ENCODE measurements at places on chromosomes 3 and 15.

DNA sequence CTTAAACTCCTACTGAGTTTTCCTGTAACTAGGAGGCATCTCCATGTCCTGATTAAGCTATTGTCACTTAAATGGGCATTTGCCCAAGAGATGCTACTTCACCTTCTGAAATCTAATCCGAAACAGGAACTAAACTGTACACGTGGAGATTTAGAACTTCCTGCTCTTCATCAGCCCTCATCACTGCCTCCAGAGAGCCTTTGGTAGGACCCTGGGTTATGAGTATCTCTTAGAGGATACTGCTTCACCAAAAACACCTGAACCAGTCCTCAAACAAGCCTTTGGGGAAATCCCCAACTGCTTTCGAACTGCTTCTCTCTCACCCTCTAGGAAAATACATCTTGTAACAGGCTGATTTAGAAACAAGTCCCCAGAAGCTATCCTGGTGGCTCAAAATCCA, 320.3 kb downstream of the GAP43 start:
- no peak for DNase-seq

DNA sequence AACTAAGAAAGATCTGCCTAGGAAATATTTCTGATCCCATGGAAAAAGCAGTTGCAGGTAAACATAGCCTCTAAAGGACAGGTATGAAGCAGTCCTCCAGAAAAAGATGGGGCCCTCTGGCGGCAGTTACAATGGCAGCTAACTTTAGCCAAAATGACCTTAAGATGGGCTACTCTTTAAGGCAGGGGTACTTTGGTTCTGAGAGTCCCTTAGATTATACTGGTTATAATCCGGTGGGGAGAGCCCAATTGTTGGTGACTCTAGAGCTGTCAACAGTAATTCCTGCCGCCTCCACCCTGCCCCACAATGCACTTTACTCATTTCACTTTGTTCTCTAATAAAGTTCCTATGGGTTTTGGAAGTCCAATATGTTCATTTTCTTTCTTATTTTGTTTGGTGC, 412.8 kb upstream of the WNT5A start:
- no peak for DNase-seq

GRCh38 chr3:168425936-168426595, 330.3 kb upstream of the GOLIM4 start:
- no peak for DNase-seq

DNA sequence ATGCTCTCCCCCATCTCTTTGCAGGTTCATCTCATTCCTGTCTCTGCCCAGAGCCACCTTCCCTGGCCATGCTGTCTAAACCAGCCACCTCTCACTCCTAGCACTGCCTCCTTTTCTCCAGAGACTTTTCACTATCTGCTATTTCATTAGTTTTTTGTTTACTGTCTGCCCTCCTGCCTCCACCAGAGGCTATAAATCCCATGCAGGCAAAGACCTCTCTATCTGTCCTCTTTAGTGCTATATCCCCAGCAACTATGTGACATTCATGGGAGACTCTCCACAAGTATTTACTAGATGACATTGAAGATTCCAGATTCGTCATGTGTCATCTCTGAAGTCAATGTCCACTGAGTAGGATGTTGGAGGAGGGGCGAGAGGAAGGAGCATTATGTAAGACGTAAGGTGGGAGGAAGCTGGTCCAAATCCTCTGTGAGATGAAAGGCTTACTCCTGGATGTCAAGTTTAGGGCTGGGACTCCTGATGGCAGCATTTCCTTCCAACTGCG, 3.4 kb upstream of the FAM43A start:
- DNase-seq, result no peak

DNA sequence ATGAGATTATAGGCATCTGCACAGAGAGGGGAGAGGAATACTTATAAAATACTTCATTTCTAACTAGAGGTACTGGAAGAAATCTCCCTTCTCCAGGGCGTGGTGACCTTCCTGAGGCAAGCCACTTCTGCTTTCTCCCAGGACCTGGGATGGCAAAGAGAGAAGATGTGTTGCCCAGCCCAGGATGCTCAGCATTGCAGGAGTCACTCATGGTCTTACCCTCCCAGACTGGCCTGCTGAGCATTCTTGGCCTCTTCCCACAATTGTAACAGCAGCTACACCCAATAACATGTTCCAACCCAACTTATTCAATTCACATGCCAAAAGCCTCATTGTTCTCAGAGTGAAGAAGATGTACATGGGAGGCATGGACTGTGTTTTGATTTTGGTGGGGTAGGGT, 37.9 kb downstream of the IL20RB start:
- DNase-seq, result no peak

DNA sequence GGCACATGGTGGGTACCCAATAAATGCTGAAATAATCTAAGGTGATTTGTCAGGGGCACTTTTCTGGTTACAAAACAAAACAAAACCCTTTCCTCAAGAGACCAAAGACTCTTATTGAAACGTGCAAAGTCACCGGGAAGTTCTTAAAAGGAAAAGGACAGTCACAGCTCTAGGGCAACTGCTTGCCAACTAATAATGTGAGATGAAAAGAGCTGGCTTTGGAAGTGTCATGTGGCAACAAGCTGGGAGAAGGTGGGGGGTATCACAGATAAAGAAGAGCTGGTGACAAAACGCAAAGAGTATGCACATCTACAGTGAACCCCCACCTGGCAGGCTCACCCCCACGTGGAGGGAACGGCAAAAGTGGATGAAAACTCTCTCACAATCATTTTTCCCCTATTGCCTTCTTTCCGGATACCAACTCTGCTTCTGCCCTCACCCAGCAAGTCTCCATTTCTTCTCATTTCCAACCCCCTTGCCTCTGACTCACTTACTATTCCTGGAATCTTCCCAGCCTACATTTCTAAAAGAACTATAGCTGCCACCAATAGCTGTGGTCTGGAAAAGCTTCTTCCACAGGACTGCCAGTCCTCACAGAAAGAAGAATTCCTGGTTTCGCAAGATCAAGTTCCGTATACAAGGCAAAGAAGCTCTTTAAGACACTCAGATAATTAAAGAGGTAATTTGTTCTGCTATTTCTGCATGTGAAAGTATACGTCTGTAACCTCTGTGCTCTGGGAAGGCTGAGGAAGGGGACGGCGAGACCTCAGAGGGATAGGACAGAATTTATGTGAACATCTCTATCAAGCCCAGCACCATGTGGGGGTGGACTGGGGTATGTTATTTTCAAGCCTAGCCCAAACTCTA, 21.8 kb upstream of the ANPEP start:
- DNase-seq, result no peak

Data from GM18507 (cell line).